GM12865 (cell line): ENCODE measurements at places on chromosomes 11 and 22.
A peak's percentile ranks its signal among the peaks of the same experiment; 100 is the strongest.

DNA sequence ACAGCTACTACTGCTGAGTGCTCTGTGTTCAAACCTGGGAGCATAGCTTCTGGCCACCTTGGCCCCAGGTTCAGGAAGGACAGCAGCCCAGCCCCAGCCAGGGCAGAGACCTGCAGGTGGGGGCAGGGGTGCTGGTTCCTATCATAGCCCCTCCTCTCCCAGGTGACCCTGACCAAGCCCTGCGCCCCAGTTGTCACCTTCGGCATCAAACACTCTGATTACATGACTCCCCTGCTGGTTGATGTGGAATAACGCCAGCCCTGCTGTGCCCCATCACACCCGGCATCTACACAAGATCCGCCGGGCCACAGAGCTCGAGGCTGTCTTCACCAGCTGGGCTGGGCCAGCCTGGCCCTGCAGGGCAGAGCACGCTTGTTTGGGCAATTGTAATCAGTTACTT is 6.9 kb downstream of the SCGB1C1 start:
- no peak for DNase-seq

- peak; percentile 41 for DNase-seq
Observed at GRCh38 chr11:72589802-72590761, 84.1 kb downstream of the PDE2A start.

- no peak for DNase-seq
Observed at GRCh38 chr22:46976598-46976997, 214.1 kb downstream of the TBC1D22A start.

- no peak for DNase-seq
Observed at GRCh38 chr22:23470811-23471389, 109.2 kb downstream of the IGLL1 start.

DNA sequence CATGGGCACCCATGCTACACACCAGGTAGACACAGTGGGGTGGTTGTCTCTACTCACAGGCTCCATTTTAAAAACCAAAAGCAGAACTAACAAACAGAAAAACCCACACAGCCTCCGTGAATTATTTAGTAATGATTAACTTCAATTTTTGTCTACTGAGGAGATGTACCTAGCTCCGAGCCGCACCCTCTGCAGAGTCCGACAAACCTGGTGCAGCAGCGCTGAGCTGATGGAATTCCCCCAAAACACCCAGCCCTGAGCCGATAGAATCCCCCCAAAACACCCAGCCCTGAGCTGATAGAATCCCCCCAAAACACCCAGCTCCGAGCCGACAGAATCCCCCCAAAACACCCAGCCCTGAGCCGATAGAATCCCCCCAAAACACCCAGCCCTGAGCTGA is 927.0 kb downstream of the BRD1 start:
- DNase-seq = no peak

GRCh38 chr22:41096841-41097240 is 4.4 kb downstream of the EP300 start:
- DNase-seq = no peak

DNA sequence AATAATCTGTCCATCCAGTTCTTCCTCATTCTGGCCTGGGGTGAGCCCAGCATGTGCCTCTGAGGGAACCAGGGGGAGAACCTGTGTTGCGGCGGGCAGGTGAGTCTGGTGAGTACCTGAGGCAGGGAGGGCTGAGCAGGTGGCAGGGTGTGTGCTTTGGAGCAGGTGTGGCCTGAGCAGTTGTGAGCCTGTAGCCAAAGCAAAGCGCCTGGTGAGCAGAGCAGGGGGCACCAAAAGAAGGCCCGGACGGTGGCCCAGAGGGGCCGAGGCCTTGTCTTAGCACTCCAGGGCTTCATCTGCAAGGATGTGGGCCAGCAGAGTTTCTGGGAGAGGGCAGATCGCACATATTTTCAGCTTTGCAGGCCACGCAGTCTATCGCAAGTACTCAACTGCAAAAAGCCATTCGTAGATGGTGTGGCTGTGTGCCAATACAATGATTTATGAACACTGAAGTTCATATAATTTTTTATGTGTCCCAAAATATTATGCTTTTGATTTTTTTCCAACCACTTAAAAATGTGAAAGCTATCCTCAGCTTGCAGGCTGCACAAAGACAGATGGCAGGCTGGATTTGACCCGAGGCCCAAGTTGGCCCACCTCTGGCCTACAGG is 8.7 kb downstream of the GLB1L2 start:
- DNase-seq = no peak

GRCh38 chr11:32549611-32550187 is 33.9 kb upstream of the EIF3M start:
- DNase-seq = no peak

DNA sequence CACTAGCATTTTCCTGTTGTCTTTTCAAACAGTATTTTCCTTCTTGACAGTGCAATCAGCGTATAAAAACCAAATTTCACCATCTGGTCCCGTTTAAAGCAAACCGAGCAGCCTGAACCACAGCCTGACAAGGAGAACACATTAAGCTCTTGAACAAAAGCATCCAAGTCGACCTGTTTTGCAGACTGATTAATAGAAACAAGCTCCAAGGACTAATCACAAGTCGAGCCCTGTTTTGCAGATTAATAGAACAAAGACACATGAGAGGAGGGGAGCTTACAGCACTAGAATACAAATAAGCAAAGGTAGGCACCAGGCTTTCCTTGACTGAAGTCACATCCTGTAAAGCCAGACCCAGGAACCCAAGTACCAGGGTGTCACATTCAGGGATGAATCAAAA is 104.8 kb downstream of the MPPED2 start:
- DNase-seq = no peak

GRCh38 chr11:31922450-31922849 is 111.3 kb upstream of the PAX6 start:
- DNase-seq = peak; percentile 20

DNA sequence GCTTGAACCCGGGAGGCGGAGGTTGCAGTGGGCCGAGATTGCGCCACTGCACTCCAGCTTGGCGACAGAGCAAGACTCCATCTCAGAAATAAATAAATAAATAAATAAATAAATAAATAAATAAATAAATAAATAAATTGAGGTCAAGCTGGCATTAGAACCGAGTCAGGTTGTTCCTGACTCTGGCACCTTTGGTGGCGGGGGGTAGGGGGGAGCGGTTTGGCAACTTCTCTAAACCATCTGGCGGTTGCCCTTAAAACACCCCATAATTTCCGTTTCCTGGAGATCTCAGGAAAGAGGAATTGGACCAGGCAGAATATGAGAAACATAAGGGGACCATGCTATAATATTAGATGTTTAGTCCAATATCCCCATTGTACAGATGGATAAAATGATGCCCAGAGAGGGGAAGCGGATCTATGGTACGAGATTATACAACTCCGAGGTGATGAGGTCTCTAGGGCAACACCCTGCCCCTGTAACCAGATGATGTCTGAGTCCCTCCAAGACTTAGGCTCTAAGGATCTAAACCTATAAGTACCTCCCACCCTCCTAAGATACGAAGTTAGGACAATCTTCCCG is 785 bp downstream of the CLPB start:
- DNase-seq = no peak
